ENCODE measurements at places on chromosomes 16 and 17.

- DNase-seq = no peak
Observed at GRCh38 chr17:16406742-16407674, 8.4 kb upstream of the TRPV2 start.

GRCh38 chr16:85570735-85571562 lies 42.2 kb upstream of the GSE1 start:
- DNase-seq = no peak

GRCh38 chr17:77865112-77865611 lies 93.3 kb upstream of the TNRC6C start:
- no peak for DNase-seq

DNA sequence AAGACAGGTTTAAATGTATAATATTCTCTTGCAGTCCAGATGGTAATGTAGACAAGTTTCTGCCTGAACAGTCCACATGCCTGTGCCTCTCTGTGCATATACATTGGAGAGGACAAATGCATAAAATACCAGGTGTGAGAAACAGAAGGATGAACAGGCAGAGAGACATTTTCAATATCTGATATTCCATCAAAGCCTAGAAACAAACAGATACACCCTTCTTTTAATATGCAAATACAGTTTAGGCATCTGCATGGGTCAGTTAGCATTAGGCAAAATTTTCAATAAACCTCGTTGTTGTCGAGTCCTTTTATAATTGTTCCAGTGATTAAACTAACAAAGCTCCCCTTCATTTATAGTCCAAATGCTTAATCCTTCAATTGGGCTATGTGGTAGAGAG lies 897 bp downstream of the OMG start:
- no peak for DNase-seq

- DNase-seq = no peak
Observed at GRCh38 chr17:48460052-48460451, 30.0 kb upstream of the SKAP1 start.

DNA sequence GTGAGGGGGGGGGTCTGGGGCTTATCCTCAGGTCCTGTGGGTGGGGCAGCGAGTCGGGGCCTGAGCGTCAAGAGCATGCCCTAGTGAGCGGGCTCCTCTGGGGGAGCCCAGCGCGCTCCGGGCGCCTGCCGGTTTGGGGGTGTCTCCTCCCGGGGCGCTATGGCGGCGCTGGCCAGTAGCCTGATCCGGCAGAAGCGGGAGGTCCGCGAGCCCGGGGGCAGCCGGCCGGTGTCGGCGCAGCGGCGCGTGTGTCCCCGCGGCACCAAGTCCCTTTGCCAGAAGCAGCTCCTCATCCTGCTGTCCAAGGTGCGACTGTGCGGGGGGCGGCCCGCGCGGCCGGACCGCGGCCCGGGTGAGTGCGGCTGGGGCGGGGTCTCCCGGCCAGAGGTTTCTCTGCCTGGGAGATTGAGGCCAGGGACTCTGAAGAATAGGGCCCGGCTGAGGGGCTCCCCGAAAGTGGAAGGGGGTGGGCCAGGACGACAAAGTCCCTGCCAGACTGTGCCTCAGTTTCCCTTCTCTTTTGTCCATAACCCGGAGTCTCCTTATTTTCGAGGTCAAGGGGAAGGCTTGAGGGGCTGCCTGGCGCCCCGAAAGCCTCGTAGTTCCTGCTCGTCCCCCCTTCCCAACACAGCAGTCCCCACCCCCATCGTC lies at the start of gene FGF11:
Gene FGF11 (plus strand): TSS at position 51 of the 651 bp plus-strand sequence. CDS start 109 bp downstream, at position 160.
- DNase-seq = no peak

DNA sequence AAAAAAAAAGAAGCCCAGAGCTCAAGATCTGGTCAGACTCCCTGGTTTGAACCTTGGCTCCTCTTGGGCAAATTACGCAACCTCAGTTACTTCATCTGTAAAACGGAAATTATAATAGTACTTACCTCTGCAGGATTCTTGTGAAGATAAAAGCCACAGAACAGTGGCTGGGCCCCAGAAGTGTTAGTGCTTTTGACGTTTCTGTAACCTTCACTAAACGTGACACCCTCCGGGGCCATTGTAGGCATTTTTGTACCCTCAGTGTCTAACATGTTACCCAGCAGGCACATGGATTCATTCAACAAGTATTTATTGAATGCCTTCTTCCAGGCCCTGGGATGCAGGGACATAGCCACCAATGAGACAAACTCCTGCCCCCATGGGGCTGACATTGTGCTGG lies 58.0 kb downstream of the PITPNC1 start:
- DNase-seq = no peak

DNA sequence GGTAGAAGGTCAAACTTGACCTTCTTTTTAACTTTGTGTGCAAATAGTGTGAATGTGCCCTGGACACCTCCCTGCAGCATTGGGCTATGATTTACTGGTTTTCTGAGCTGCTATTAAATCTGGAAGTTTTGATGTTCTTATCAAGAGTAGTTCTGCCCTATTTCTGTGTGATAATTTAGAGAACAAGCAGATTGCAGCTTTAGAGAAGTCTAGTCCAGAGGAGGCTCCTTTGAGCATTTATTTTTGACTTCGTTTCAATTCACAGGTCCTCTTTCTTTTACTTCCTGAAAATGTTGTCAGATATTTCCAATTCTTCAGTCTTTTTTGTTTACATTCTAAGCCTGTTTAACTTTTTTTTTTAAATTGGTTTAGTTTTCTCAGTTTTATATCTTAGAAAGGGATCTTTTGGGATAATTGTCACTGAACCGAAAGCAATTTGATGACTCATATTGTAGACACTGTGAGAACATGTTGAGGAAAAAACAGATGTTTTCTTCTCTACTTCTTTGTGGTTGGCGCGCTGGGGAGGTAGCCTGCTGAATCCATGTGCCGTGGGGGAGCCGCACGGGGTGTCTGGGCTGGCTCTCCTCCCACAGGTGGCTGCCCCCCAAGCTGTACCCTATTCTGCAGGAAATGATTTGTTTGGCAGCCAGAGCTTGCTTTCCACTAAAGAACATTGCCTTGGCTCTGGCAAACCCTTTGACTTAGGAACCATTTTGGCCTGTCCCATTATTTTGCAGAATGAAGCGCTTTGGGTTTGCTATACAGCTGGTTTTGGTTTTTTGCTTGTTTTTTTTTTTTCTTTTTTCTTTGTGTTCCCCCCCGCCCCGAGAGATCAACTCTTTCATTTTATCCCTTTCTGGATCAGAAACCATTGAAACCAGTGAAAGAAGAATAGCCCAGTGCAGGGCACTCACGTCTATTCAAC lies 53.4 kb downstream of the MFSD11 start:
- peak; percentile 38 for DNase-seq

DNA sequence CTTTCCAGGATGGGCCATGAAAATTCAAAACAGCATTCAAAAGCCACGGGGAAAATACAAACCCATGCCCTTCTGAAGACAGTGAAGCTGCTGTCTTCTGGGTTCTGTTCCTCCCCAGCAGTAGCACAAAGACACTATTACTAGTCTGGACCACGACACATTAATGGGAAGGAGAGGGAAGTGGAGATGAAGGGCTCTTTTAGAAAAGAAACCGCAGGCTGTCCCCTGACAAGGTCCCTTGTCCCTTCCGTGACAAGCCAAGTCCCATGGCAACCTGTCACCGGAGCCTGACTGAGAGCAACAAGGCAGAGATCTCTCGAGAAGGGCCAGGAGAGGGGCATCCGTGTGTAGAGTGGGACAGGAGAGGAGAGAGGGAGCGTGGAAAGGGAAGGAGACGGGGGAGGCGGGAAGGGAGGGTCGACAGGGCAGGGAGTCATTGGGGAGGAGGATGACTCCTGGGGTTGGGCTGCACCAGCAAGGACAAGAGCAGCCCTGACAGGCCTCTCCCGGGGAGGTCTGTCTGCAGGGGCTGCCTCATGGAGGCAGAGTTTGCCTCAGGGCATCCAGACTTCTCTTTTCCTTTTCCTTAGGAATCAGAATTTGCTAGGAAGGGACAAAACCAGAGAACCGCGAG lies 436.2 kb downstream of the SLC39A11 start:
- no peak for DNase-seq

GRCh38 chr16:88732961-88733294 lies 26.6 kb downstream of the CTU2 start:
- no peak for DNase-seq
